ENCODE measurements at places on chromosomes 6 and 20.

- no peak for DNase-seq
These were observed 107.4 kb upstream of the NAA20 start for GRCh38 chr20:19909725-19910124.

- DNase-seq = no peak
These were observed 5.1 kb downstream of the RRBP1 start for GRCh38 chr20:17676942-17677341.

DNA sequence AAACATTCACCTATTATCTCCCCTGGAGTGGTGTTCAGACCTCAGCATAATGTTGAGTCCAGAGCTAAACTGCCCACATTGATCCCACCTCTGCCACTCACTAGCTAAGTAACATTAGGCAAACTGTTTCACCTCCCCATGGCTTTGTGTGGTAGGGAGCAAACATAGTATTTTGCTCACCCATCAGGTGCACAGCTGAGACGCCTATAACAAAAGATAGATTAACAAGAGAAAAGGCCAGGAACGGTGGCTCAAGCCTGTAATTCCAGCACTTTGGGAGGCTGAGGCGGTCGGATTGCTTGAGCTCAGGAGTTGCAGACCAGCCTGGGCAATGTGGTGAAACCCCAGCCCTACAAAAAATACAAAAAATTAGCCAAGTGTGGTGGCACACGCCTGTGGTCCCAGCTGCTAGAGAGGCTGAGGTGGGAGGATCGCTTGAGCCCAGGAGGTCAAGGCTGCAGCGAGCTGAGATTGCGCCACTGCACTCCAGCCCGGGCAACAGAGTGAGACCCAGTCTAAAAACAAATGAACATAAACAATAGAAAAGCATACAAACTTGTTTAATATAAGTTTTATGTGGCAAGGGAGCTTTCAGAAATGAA lies 91.6 kb downstream of the MAP3K7 start:
- DNase-seq = no peak

DNA sequence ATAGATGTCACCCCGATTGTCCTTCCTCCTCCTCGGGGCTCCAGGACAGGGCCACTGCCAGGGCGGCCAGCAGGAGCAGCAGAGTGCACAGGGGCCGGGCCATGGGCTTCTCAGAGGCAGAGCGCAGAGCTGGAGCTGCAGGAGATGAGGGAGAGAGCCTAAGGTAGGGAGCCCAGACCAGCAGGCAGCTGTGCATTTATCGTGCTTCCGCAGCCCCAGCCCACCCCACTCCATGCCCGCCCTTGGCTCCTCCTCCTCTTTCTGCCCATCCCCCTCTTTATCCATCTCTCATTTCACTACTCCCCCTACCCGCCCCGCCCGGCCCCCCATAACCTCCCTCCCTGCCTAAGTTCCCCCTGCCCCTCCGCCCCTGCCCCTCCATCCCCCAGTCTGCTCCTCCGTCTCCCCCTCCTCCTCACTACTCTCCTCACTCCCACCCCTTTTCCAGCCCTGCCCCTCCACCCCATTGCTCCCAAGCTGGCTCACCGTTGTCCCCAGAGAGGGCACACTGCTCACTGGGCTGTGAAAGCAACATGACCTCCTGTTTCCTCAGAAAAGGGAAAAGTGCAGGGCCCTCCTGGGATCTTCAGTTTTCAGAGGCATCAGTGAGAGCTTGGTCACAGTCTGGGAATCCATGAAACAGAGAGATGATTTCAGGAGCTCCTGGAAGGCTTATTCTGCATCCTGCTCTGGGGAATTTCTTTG lies 25.5 kb upstream of the CST1 start:
- DNase-seq = peak; percentile 7

GRCh38 chr20:58660855-58661597 lies 9.9 kb downstream of the STX16 start:
- no peak for DNase-seq

GRCh38 chr6:65566117-65566516 lies 140.9 kb downstream of the EYS start:
- no peak for DNase-seq

DNA sequence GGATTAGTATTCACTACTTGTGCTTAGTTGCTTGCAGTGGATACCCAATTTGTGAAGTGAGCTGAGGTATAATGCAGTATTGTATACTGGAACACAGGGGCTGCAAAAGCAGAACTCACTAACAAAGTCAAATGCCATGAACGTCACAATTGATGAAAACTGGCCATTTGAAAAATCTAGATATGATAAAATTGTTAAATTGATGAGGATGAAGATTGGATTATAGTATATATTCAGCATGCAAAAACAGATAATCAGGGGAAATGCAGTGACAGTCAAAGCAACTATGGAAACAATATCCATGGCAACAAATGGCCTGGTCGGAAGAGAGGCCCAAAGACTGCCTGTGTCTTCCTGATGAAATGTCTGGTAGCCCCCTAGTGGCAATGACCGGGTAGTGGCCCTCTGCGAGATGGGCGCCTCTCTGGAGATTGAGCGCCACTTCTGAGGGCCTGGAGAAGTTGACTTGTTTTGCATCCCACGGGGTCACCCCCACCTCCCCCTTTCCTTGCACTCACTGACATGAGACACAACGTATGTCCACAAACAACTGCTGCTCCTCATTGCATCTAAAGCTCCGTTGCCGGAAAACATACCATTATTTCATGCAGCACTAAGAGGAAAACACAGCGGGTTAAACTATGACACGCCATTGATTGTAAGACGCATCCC lies 43.6 kb downstream of the C6orf15 start:
- peak; percentile 52 for DNase-seq

DNA sequence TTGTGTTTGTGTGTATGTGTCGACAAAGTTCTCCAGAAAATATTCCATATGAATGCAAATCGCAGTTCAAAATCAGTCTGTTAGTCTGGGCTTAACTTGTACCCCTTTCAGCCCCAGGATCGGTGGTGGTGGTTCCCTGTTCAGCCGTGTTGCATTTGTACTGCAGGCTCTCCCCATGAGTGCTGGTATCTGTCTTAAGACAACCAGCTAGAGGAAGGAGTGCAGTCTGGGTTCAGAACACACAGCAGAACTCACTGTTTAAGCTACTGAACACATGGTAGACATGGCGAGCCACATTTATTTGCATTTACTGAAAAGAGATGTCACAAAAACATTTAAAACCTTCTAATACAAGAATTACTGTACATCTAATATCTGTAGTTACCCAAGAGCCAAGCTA lies 192.1 kb downstream of the ARID1B start:
- no peak for DNase-seq

- DNase-seq = no peak
These were observed 118.7 kb upstream of the RIPOR2 start for GRCh38 chr6:25054469-25054868.

- no peak for DNase-seq
These were observed 6.5 kb downstream of the CEP162 start for GRCh38 chr6:84220809-84221409.

DNA sequence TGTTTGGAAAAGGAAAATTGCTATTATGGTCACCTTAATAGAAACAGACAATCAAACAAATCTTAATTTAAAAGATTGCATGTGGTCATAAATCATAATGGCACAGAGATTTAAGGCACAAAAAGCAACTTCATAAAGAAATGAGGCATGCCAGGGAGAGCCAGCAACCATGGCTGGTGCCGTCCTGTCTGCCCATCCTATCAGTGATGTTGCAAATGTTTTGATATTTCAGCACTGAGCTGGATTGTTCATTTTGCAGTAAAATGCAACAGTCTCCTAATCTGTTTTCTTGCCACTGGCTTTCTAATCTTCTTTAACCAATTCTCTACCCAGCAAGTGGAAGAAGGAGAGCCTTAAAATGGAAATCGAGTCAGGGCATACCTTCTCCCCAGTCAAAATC lies 249.8 kb downstream of the SAMD5 start:
- no peak for DNase-seq

Data from iPS DF 6.9 (cell line).